ENCODE measurements at places on chromosomes 2 and 18. TPM values are rescaled to one million over a fixed set of nuclear protein-coding genes. Genes with fewer than 3 reads are reported as not detected.

- no peak for DNase-seq
Measured at GRCh38 chr2:68696554-68696953, 38.1 kb upstream of the ARHGAP25 start.

DNA sequence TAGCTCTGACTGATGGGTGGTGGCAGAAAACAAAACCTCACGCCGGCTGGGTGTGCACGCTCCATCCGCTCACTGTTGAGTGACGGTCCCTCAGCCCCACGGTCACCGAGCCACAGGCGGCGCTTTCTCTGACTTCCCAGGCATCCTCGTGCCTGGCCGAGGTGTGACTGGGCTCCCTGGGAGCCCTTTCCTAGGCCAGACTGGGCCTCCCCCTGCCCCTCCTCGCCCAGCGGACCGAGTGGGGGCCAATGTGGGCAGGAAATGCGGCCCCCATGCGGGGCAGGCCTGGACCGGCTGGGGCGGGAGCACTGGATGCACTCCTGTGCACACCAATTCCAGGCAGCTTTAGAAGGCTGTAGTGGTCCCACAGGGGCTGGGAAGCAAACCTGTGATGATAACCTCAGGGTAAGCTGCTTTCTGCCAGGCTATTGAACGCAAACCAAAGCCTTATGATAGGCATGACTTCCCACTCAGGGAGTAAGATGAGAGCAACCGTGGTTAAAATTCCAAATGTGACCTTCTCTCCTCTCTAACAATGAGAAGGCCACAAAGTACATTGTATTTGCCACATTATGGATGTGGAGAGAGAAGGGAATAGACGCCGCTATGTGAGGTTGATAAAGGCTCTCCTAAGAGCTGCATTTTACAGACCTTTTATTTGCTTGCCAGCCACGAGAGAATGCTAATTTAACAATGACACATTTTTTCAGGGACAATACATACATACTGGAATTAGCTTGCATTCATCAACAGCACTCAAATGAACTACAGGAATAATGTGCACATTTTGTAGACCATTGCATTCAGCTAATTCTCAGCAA is 83.9 kb upstream of the PGAP1 start:
- no peak for DNase-seq

DNA sequence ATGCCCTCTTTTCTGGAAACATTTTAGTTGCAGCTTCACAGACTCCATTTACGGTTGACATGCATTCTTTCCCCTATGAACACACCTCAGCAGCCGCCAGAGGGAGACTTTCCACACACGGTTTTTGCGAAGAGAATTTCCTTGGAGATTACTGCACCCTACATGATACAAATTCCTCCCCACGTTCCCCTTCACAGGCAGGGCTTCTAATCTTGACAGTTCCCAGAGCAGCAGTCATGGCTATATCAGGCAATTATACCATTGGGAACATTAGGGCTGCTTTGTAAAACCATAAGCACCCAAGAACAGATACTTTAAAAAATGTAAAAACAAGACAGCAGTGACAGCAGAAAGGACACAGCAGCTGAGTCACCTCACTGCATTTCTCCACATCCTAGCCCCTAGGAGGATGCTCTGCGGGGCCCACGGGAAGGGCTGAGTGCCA is 253.8 kb downstream of the TGIF1 start:
- no peak for DNase-seq

EIF2B4 gene
- 35.6 TPM for total RNA-seq

GRCh38 chr2:127414638-127415592 is 3.3 kb upstream of the PROC start:
- DNase-seq = no peak

- no peak for DNase-seq
Measured at GRCh38 chr2:128159437-128159836, 68.4 kb downstream of the UGGT1 start.

DNA sequence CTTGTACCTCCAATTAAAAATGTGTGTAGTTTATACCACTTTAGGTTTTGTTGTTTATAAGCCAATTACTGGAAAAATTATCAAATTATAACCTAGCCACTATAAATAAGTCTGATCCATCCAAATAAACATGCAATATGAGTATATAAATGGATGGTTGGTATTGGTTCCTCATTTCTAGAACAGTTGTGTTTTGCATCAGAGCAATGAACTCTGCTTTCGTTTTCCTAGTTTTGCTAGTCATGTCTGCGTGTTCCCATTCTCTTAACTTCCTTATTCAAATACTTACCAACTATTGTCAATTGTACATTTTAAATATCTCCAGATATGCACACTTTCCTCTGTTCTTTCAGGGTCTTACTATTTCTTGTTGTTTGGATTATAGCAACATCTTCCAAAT is 641.7 kb downstream of the NR4A2 start:
- DNase-seq = no peak

LRATD1 gene
- 53.5 TPM for total RNA-seq

GRCh38 chr18:6737833-6738232 is 8.3 kb downstream of the ARHGAP28 start:
- no peak for DNase-seq

CPO gene
- total RNA-seq = not detected

DNA sequence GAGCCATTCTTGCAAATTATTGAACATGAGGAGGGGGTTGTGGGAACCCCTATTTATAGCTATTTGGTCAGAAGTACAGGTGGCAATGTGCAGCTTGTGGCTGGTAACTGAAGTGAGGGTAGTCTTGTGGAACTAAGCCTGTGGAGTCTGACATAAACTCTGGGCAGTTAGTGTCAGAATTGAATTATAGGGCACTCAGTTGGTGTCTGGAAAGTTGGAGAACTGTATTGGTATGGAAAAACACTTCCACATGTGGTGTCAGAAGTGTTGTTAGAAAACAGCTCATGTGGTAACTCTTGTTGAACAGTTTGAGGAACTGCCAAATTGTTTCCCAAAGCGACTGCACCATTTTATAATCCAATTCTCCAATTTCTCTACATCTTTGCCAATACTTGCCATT is 7.5 kb downstream of the RALBP1 start:
- no peak for DNase-seq

DNA sequence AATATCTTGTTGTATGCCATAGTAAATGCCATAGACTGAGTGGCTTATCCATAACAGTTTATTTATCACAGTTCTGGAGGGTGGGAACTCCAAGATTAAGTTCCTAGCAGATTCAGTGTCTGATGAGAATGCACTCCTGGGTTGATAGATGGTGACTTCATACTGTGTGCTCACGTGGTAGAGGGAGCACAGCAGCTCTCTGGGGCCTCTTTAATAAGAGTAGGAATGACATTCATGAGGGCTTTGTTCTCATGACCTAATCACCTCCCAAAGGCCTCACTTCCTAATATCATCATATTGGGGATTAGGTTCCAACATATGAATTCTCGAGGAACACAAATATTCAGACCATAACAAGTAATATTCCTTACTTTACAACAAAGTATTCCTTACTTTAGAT is 98.1 kb upstream of the SH3BP4 start:
- no peak for DNase-seq

DNA sequence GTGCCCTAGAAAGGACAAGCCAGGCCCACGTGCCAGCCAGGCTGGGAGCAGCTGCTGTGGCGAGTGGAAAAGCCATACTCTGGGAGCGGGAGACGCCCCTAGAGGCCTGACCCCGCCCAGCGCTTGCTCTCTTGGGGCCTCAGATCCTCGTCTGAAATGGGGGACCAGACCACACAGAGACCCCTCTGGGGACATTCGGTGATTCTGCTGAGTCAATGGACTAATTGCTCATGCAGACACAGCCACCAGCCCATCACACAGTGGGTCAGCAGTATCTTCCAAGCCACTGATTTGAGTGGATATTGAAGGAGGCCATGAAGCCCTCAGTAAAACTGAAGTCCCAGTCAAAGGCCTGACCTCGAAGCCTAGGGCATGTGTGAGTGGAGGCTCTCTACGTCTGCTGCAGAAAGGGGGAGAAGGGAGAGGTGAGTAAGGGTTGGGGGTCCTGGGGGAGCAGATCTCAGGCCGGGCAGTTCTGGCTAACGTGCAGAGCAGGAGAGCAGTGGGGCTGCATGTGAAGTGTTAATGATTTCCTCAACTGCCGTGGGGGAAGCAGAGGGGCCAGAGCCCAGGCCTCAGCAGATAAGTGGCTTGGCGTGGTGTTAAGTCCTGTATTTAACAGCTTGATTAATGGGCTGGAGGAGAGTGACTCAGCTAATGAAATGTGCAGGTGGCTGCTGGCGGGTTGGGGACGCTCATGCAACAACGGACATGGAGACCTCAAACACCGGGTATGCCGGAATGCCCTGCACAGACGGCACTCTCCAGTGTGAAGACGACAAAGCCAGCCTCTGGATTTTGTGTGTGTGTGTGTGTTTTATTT is 104.4 kb upstream of the TWIST2 start:
- no peak for DNase-seq

- no peak for DNase-seq
Measured at GRCh38 chr2:137181370-137181769, 416.0 kb downstream of the THSD7B start.

DNA sequence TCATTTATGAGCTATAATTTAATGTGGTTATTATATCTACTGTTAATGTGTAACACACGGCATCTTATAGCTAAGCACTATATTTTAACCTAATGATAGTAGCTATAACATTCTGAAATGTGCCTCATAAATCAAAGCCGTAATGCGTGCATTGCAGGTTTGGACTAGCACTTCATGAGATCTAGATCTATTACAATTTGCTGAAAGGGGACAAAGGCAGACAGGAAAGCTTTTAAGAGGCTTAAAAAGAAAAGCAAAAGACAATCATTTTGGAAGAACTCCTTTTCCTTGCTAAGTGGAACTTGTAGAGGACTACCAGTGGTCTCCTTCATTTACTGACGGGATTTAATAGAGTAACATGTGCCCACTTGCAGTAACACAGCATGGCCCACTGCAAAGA is 213.1 kb downstream of the NBAS start:
- no peak for DNase-seq

TLX2 gene
- not detected for total RNA-seq

SLC9A4 gene
- total RNA-seq = 0.42 TPM

- peak; percentile 9 for DNase-seq
Measured at GRCh38 chr2:69741229-69741574, 732 bp upstream of the ANXA4 start.

SLC5A7 gene
- not detected for total RNA-seq

KCNS3 gene
- 31.7 TPM for total RNA-seq

DNA sequence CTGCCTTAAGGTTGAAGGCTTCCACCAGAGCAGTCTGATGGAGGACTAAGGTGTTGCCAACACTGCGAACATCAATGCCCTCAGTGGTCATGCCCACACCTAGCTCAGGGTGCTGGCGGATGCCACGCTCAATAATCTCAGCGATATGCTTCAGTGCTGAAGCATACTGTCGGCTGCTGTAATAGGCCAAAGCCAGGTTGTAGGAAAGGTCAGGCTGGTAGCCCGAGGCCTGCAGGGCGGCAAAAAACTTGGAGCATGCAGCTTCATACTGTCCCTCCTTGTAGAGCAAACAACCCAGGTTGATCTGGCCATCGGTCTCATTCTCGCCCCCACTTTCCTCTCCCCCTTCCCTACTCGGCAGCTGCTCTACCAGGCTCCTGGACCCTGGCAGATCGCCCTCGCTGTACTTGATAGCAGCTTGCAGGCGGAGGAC is 159.4 kb downstream of the AGPS start:
- no peak for DNase-seq

DNA sequence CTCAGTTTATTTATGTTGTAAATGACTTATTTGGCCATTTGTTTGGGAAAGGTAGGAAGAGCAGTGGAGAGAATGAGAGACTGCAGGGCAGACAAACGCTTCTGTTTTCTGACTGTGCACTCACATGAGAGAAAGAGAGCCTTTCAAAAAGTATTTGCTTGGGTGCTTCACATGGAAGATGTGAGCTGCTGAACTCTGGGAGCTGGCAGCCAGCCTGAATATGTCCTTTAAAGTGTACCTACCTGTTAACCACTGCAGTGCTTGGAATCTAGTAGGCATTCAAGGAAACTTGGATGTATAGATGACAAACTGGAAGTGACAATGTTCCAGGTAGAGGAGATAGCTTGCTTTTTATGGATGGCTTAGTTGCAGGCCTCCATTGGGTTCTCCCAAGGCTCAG is 68.8 kb downstream of the PTPRM start:
- no peak for DNase-seq

- no peak for DNase-seq
Measured at GRCh38 chr18:24790347-24790746, 329.9 kb downstream of the HRH4 start.

- DNase-seq = no peak
Measured at GRCh38 chr18:51383711-51384110, 186.2 kb upstream of the MEX3C start.

GRCh38 chr2:46936566-46936965 is 21.0 kb upstream of the MCFD2 start:
- DNase-seq = no peak

- DNase-seq = no peak
Measured at GRCh38 chr2:190088917-190089316, 26.4 kb upstream of the MSTN start.

- no peak for DNase-seq
Measured at GRCh38 chr2:9735335-9735734, 104.5 kb upstream of the YWHAQ start.

GRCh38 chr18:77148289-77148688 is 15.7 kb upstream of the MBP start:
- DNase-seq = no peak

CDKL4 gene
- total RNA-seq = not detected

DNA sequence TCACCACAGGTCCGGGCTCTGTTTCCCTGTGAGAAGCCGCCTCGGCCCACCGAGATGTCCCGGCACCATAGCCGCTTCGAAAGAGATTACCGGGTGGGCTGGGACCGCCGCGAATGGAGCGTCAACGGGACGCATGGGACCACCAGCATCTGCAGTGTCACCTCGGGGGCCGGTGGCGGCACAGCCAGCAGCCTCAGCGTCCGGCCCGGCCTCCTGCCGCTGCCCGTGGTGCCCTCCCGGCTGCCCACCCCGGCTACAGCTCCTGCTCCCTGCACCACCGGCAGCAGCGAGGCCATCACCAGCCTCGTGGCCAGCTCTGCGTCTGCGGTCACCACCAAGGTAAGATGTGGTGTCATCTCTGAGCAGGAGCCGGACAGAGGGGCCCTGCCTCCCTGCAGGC is 177.2 kb downstream of the KLHL29 start:
- DNase-seq = no peak

GRCh38 chr2:144512891-144513351 is 7.0 kb downstream of the ZEB2 start:
- no peak for DNase-seq

- DNase-seq = no peak
Measured at GRCh38 chr2:164903951-164904350, 51.4 kb downstream of the SLC38A11 start.

DNA sequence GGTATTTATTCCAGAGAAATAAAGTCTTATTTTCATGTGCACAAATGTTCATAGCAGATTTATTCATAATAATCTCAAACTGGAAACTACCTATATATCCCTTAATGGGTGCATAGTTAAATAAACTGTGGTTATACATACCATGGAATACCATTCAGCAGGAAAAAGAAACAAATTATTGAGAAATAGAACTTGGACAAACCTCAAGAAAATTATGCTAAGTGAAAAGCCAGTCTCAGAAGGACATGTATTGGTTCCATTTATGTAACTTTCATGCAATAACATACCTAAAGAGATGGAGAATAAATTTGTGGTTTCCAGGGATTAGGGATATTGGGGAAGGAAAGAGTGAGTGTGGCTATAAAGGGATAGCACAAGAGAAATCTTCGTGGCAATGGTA is 452.6 kb downstream of the SETBP1 start:
- no peak for DNase-seq

GRCh38 chr2:63652652-63652985 is 63.9 kb downstream of the MDH1 start:
- DNase-seq = no peak

GRCh38 chr2:150351922-150352321 is 135.5 kb downstream of the RND3 start:
- DNase-seq = no peak

IL18RAP gene
- 3.4 TPM for total RNA-seq

Measured in esophagus squamous epithelium (tissue), 5 donors.